ENCODE measurements at places on chromosomes 2 and 18. TPM values are rescaled to one million over a fixed set of nuclear protein-coding genes. Genes with fewer than 3 reads are reported as not detected.

The PER2 gene
- total RNA-seq, result 9.1 TPM

The ZNF2 gene
- total RNA-seq, result 11.8 TPM

The TLX2 gene
- total RNA-seq, result 0.69 TPM

The FBLN7 gene
- total RNA-seq, result 3.2 TPM

The DNER gene
- total RNA-seq, result 179 TPM

The APCDD1 gene
- total RNA-seq, result 91.9 TPM

Measured in spinal cord (tissue), 10 donors.